T-helper 22 cell (primary cell): ENCODE measurements at places on chromosomes 2 and 18.

- DNase-seq = no peak
Observed at GRCh38 chr2:54644236-54644635, 79.2 kb upstream of the EML6 start.

DNA sequence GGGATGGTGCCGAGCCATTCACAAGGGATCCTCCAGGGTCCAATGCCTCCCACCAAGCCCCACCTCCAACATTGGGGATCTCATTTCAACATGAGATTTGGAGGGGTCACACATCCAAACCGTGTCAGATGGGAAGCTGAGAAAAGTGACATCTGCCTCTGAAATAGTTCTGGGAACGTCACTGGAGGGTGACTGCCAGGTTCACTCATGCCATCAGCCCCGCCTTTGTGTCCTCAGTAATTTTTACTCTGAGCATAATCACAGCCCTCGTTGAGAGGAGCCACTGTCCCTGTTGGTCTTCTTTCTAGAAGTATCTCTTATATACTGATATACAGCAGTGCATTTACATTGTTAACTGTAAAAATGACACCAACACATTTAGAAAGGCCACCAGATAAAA, 67.4 kb downstream of the KLHL29 start:
- no peak for DNase-seq

- no peak for DNase-seq
Observed at GRCh38 chr18:31233621-31234275, 71.1 kb upstream of the DSC1 start.

DNA sequence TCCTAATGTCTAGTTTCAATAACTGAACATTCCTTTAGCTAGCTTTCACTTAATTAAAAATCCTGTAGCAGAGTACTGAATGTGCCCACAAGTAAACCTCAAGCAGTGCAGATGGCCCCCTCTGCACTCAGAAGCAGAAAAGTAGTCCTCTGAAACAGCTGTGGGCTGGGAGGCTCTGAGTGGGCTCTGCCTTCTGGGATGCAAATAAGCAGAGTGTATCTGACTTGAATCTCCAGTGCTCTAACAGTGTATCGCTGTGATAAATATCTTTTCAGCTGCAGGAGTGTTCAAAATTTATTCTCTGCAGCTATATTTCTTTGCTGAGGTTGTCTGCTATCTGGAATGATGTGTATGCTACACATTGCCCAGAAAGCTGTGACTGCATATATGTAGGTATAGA, 44.8 kb upstream of the SYT4 start:
- no peak for DNase-seq

GRCh38 chr2:20429528-20429927, 17.3 kb upstream of the RHOB start:
- DNase-seq = no peak

GRCh38 chr2:205751569-205752031, 69.3 kb downstream of the NRP2 start:
- DNase-seq = no peak

- no peak for DNase-seq
Observed at GRCh38 chr2:49222975-49223528, 68.7 kb upstream of the FSHR start.

GRCh38 chr2:136013955-136014354, 28.5 kb upstream of the DARS1 start:
- DNase-seq = no peak

GRCh38 chr2:145600811-145601210, 1080.9 kb upstream of the ZEB2 start:
- DNase-seq = no peak

GRCh38 chr18:34397286-34397896, 172.7 kb upstream of the NOL4 start:
- no peak for DNase-seq

- no peak for DNase-seq
Observed at GRCh38 chr2:159249990-159250715, 36.4 kb downstream of the WDSUB1 start.

GRCh38 chr18:56815926-56816325, 164.8 kb downstream of the WDR7 start:
- no peak for DNase-seq

DNA sequence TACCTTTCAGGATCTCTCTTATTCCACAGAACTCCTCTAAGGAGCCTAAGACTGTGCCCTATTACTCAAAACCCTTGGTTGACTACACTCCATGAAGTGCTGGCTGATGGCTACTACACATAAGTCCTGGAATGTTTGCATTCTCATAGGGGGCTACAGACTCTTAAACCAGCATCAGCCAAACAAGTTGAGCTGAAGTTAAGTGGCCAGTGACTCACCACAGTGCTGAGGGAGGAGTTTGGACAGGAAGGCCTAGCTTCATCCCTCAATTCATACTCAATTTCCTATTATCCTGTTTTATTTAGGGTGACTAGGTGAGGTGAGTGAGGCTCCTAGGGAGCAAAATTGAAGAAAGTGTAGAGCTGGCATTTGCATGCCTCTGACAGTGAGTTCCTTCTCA, 246.7 kb downstream of the SMAD2 start:
- no peak for DNase-seq

- DNase-seq = no peak
Observed at GRCh38 chr2:23591111-23591510, 206.1 kb downstream of the KLHL29 start.
